A172 (cell line): ENCODE measurements at places on chromosomes 16 and 17.

- DNase-seq, result no peak
Measured at GRCh38 chr16:57609541-57610401, 18.7 kb upstream of the ADGRG1 start.

GRCh38 chr17:53527473-53527872, 295.3 kb upstream of the KIF2B start:
- DNase-seq, result no peak

DNA sequence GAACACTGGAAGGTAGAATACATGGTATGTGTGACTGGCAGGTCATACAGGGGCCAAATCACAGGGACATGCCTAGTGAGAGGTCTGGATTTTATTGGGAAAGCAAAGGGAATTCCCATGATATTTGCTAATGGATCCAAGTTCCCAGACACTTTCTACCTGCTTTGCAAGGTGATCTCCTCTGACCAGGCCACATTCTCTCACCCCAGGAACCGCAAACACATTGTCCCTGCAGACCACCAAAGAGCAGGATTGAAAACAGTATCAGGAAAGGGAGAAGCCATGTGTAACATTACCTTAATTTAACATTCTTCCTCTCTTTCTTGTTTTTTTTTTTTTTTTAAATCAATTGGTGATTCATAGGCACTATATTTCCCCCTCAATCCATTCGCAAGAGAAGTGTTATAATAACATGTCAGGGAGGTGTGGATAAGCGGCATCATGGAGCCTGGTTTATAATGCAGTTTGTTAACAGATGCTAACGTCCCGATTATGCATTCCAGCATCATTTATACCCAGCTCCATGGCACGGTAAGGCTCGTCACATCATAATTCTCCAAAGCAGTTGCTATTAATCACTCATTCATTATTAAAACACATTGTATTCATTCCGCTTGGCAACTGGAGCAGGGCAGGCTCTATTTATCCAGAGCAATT, 155.1 kb upstream of the CCL2 start:
- DNase-seq, result no peak

- DNase-seq, result no peak
Measured at GRCh38 chr17:851924-852323, 69.8 kb downstream of the MRM3 start.

GRCh38 chr16:69270831-69271230, 40.3 kb upstream of the VPS4A start:
- no peak for DNase-seq
